ENCODE measurements at places on chromosomes 16 and 17.

DNA sequence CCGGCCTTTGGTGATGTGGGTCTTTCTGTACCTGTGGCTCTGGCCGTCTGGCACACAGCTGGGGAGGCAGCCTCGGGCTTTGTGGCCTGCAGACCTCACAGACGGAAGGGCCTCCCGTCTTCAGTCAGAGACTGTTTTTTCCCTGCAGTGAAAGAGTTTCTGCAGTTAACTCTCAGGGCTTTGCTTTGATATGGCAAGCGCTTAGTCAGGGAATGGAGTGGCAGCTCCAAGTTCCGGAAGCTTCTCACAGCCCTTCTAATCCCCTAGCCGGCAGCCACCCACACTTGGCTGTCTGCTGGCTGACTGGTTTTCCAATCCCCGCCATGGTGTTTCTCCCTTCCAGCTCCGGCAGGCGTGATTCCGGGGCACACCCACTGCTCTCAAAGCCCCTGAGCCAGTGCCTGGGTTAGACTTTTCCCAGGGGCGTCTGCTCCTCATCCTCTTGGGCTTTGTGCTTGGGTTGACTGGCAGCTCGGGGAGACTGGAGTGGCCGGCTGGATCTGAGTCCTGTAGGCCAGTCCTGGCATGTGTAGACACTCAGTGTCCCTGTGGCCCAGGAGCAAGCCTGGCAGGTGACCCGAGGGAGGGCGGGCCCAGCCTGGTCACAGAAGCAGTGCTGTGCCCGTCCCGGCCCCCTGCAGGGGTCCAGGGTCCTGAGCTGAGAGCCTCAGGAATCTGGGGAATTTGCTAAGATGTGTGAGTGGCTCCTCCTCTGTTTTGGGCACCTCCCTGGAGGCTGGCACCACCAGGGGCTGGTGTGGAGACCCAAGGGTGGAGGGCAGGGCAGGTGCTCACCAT is 29.9 kb downstream of the BAIAP2 start:
- no peak for DNase-seq

DNA sequence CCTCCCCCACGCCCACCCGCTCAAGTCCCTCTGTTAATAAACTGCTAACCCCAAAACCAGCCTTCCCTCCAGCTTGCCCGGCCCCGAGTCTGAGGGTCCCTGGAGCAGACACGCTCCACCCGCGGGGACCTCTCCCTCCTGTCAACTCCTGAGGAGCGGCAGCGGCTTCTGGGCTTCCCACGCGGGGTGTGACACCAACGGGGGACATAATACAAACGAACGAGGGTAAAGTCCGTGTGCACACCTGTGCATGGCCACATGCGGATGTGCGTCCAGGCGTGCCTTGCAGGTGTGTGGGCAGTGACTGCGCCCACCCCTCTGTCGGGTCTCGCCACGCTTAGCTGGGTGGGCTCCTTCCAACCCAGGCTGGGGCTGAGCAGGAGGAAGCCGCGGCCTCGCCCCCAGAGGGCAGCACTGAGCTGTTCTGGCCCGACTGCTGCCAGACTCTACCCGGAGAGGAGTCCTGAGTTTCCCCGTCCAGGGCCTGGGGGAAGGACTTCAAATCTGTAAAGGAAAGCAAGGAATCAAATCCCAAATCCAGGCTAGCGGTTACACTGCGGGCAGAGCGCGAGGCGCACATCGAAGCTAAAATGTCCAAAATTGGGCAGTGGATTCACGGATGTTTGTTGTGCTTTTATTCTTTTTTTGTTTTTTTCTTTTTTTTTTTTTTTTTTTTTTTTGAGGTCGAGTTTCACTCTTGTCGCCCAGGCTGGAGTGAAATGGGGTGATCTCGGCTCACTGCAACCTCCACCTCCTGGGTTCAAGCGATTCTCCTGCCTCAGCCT is 24.2 kb upstream of the KRT17 start:
- DNase-seq: peak; percentile 91

GRCh38 chr16:14377326-14377725 is 252.7 kb downstream of the PARN start:
- DNase-seq: no peak

GRCh38 chr16:61814726-61815347 is 221.4 kb downstream of the CDH8 start:
- DNase-seq: no peak

GRCh38 chr16:81216706-81217105 is 21.8 kb upstream of the BCO1 start:
- no peak for DNase-seq

Measured in left forelimb (tissue), 1 donor.